ENCODE measurements at places on chromosomes 6 and 20.

DNA sequence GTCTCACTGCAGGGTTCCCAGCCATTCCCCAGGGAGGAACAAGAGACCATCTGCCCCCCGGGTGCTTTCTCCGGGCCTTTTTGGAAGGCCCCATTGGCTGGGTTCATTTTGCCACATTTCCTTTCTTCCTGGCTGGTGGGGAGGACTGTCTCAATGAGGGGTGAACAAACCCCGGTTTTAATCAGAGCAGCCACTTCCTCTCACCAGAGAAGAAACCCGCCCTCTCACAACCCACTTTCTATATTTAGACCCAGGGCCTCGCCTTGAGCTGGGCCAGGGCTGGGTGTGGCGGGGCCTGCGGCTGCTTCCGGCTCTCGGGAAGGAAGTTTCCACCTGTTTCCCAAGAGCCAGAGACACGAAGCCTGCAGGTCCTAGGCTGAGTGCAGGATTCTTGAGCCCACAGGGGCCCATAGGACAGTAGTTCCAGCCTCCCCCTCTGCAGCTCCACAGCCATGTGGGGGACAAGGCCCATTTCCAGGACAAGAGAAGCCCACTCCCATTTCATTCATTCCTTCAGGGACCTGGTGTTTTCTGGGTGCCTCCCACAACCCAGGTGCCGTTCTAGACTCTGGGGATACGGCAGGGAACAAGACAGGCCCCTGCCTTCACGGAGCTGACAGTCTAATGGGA lies 41.8 kb downstream of the RBM38 start:
- DNase-seq = no peak

DNA sequence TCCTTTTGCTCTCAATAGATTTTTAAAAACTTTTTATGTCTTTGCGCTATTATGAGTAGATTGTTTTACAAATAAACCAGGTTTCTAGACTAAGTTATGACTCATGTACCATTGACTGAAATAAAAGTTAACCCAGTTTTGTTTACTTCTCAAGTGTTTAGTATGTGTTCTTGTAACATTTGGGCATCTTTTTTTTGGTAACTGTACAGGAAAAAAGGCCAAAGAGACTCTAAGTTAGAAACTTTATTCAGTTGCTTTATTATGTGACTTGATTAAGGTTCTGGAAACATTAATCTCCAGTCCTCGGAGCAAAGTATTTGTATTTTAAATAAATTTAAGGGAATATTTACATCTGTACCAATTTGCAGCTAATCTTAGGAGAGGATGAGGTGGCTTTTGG lies 2.9 kb downstream of the NKAIN2 start:
- DNase-seq = no peak

DNA sequence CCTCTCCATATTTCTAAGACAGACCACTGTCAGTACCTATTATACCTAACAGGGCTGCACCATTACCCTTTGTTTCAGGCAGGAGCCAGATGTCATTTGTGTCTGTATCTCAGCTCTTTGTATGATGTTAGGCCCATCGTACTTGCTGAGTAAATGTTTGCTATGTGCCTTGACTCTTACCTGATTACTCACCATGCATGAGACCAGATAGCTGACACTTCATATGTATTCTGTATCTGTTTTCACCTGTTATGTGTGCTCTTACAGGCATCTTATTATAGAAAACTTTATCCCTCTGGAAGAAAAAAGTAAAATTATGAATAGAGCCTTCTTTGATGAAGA lies 31.7 kb upstream of the ASXL1 start:
- DNase-seq = no peak

GRCh38 chr6:16684195-16684689 lies 77.0 kb downstream of the ATXN1 start:
- no peak for DNase-seq

GRCh38 chr20:13554706-13555105 lies 84.0 kb downstream of the TASP1 start:
- DNase-seq = no peak

DNA sequence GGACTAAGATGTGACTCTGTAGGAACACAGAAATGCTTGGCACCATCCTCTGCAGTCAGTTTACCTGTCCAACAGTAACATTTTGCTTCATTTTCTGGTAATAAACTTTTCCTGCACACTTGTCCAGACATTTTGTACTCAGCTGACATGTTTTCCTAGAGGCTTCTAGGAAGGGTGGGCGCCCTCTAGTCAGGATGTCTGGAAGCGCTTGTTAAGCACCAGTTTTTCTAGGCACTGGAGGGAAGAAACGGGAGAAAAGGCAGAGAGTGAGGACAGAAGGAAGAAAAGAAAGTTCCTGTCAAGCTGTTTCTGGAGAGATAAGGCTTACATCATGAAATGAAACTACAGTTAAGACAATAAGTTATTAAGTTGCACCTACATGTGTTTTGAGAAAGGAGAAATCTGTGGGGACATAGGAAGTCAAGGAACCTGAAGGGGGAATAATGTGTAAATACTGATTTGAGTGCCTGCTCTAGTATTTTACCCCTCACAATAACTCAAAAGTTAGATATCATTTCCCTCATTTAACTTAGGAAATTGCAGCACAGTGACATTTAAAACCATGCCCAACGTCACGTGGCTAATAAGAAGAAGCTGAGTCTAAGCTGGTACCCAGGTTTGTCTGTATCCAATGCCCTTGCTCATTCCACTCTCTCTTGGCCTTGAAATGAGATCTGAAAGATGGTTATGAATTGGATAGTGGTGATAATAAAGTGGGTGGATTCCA lies 42.7 kb upstream of the TNFRSF21 start:
- no peak for DNase-seq

GRCh38 chr6:161378115-161378514 lies 104.3 kb upstream of the AGPAT4 start:
- DNase-seq = no peak

DNA sequence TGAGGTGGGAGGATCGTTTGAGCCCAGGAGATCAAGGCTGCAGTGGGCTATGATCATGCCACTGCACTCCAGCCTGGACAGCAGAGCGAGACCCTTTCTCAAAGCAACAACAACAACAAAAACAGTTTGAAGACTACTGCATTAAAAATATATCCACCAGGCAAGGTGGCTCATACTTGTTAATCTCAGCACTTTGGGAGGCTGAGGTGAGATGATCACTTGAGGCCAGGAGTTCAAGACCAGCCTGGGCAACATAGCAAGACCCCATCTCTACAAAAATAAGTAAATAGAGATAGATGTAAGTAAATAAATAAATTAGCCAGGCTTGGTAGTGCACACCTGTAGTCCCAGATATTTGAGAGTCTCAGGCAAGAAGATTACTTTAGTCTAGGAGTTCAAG lies 12.5 kb downstream of the ZNF76 start:
- DNase-seq = no peak

GRCh38 chr6:117307655-117308054 lies 42.3 kb downstream of the VGLL2 start:
- no peak for DNase-seq

DNA sequence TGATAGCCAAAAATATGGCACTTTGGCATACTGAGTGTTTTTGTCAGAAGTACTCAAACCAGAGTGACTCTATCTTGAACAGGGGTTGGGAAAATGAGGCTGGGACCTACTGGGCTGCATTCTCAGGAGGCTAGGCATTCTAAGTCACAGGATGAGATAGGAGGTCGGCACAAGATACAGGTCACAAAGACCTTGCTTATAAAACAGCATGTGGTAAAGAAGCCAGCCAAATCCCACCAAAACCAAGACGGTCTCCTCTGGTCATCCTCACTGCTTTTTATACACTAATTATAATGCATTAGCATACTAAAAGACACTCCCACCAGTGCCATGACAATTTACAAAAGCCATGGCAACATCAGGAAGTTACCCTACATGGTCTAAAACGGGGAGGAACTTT lies 985.1 kb downstream of the HACE1 start:
- DNase-seq = no peak

DNA sequence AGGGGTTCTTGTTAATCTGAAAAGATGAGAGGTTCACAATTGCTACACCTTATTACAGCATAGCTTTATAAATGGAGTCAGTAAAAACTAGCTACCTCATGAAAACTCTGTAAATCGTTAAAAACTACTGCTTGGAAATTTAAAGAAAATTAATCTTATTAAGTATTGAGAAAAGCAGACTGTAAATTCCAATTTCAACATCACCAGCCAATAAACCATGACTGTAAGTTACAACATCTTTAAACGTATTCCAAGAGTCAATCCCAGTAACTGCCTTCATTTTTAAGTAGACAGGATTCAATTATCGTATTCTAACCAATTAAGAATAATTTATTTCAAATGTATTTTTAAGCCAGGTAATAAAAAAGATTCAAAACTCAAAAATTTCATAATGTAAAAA lies 70.3 kb downstream of the ATG5 start:
- DNase-seq = no peak

DNA sequence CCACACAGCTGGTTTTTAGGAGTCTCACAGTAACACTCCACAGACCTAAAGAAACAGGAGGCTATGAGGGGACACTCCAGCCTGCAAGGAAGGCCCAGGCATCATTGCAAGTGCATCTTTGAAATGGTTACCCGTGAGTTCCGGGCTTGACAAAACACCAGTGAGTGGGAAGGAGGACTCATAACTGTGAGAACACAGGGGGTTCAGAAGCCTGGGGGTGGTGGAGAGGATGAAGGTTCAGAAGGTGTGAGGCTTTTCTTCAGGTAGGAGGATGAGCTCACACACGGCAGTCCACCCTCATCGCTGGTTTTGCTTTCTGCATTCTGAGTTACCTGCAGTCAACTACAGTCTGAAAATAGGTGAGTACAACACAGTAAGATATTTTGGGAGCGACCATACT lies 39.9 kb downstream of the MAP7 start:
- no peak for DNase-seq

GRCh38 chr6:144955859-144956258 lies 670.7 kb downstream of the UTRN start:
- no peak for DNase-seq

DNA sequence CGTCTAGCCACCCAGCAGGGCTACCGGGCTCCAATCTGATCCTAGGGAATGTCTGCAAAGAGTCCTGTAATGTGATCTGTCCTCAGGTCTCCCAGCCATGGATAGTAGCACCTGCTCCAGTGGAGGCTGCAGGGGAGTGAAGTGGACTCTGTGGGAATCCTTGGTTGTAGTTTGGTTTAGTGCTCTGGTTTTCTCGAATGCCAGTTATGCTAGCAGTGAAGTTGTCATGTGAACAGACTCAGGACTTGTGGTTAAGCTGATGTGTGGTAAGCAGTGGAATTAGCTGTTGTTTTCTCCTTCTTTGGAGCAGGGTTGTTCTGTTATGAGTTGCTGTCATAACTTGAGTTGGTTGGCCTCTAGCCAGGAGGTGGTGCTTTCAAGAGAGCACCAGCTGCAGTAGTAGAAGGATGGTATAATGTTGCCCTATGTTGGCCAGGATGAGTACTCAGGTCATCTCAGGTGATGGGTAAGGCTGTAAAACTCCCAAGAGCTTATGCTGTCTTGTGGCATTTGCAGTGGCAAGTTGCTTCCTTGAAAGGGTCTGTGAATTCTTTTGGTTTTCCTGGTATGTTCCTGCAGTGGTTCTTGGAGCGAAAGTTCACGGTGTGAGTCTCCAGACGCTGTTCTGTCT lies 390.2 kb downstream of the UTRN start:
- no peak for DNase-seq

GRCh38 chr6:129748212-129748900 lies 38.4 kb upstream of the ARHGAP18 start:
- DNase-seq = no peak

DNA sequence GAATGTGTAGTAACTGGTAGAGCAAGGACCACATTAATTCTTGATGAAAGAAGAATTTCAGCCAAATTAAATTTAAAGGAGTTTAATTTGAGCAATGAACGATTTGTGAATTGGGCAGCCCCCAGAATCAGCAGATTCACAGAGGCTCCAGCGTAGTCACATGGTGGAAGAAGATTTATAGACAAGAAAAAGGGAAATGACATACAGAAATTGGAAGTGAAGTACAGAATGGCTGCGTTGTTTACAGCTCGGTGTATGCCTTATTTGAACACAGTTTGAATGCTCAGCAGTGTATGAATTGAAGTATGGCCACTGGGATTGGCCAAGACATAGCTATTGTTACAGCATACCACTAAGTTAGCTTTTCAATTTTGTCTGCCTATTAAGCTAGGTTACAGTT lies 173.6 kb upstream of the ARG1 start:
- DNase-seq = no peak

DNA sequence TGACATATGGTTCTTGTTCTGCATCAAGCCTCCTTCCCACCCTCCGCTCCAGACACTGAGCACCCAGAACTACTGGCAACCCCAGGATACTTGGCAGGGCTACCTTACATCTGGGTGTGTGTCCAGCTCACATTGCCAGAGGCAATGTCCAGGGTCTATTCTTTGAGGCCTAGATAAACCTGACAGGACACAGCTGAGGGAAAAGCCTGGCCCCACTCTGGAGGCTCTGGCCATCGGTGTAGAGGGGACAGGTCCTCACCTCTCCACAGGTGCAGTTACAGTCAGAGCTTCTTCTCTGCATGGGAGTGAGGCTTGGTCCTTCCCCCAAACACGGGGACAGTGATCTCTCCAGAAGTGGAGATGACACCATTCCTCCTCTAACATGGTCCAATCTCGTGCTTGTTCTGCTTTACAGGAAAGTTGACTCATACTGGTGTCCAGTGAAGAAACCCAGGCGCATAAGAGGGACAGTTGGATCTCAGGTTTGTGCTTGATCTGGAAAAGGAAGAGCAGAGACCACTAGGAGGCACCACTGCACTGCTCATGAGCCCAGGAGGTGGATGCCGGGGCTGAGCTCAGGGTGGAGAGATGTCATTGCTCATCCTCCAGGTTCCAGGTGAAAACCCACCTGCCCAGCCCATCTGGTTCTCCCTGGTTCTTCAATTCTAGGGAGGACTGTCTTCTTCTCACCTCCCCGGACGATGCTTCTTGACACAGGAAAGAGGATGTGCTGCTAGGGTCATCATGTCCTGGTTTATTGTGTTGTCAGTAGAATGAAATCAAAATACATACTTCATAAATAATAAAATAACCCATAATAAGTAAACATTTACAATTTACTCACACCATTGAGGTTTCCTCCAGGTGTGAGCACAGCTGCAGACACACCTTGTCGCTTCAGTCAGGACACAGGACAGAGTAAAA lies 14.7 kb downstream of the HLA-F start:
- DNase-seq = no peak

- DNase-seq = no peak
Measured at GRCh38 chr20:53321596-53321995, 272.0 kb downstream of the ZNF217 start.

DNA sequence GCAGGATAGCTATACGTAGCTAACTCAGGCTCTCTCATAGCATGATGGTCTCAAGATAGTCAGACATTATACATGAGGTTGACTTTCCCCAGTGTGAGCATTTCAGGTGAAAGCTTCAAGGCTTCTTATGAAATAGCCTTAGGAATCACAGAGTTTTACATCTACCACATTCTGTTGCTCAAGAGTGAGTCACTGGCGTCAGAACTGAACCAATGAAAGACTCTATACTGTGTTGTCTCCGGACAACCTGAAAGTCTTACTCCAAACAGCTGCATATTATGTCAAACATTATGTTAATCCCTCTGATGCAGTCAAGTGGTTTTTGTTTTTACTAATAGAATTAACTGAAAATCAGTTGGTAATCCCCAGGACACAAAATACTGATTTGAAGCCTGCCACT lies 79.8 kb upstream of the TRDN start:
- no peak for DNase-seq

- no peak for DNase-seq
Measured at GRCh38 chr6:40882323-40882997, 156.6 kb downstream of the UNC5CL start.

All from right renal cortex interstitium (tissue), 3 donors.